Kasumi-1 (cell line): ENCODE measurements at places on chromosomes 3 and 15.

GRCh38 chr3:186121968-186122367 is 13.1 kb upstream of the ETV5 start:
- DNase-seq: no peak

- no peak for DNase-seq
Observed at GRCh38 chr3:188571531-188572095, 417.7 kb downstream of the LPP start.

DNA sequence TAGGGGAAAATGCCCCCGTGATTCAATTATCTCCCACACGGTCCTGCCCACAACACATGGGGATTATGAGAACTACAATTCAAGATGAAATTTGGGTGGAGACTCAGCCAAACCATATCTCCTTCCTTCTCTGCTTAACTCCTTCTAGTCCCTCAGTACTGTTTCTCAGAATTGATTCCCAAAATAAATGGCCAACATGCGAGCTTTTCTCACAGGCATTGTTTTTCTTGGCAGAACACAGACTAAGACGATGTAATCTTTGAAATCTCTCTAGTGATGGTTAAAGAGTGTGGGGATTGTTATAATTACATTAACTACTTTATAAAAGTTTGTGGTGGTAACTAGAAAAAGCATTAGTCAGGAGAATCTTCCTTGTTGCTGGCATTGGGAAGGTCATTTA is 366.5 kb downstream of the LPP start:
- no peak for DNase-seq

DNA sequence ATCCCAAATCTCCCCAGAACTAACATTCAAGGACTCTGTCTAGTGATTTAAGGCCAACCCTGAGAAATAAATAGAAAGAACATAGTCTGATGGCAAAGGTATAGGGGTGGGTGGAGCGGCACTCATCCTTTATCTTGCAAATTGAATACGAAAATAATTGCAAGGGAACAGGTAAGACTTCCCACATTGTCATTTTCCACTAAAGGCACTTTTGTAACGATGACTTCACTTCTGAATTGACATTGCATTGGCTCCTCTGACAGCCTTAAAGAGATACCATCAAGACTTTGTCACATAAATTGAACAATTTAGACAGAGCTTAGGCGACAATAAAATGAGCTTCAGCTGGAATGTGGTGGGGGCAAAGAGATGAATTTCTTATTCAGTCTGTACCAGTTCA is 75.3 kb upstream of the PLCL2 start:
- DNase-seq: no peak

DNA sequence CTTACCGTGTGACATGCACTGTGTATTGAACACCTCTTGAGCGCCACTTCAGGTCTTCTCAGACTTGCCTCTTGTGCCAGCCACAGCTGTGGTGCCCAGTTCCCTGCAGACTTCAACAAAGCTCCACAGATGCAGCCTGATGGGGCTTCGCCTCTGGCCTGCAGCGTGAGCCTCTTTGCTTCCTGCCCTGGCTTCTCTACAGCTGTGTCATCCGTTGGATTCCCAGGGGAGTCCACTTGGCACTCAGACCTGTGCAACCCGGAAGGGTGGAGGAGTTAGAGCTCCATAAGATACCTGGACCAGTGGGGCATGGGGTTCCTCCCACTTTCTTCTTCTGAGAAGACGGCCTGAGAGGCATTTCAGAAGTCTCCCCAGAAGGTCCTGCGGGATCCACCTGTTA is 57.7 kb upstream of the BNIP2 start:
- no peak for DNase-seq
